ENCODE measurements at places on chromosomes 4 and X.

DNA sequence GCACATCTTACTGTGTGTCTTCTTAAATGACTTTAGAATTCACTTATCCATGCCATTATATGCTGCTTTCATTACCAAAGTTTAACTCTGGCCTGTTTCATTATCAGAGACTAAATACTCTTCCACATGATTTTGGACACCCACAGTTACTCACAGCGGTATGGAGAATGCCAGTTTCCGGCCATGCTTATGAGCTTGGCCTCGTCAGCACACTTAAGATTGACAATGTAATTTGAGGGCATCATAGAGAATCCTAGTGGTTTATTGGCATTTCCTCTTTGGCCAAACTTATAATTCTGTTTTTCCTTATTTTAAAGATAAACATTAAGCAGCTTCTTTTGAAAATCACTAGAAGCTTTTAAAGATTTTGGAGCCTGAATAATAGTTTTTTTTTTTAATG, 104.5 kb downstream of the IRF2 start:
- no peak for DNase-seq

GRCh38 chr4:41976775-41977516, 4.6 kb upstream of the DCAF4L1 start:
- no peak for DNase-seq

GRCh38 chrX:127207326-127207725, 387.8 kb downstream of the PRR32 start:
- DNase-seq: no peak

DNA sequence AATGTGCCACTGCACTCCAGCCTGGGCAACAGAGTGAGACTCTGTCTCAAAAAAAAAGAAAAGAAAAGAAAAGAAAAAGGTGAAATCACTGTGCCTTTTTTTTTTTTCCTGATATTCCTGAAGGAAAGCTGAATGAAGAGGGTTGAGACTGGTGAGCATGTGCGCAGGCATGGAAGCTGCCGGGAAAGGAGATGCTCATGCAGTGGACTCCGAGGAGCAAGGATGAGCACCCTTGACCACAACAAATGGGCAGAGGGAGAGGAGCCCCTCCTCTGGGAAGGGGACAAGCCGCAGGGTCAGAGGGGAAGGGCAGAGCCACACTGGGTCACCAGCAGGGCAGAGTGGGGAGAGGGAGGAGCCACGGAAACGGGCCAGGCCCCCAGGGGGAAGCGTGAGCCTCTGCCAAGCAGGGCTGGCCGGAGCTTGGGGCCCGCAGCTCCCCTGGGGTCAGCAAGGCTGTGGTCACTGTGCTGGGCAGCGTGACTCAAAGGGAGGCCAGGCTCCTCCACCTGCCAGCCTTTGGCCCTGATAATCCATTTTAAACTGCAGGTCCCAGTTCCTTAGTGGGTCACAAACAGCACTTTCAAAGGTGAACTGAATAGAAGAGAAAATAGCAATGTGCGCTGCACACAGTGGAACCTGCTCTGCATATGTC, 79.8 kb downstream of the NAT8L start:
- no peak for DNase-seq

GRCh38 chr4:1201851-1202525, 29.6 kb upstream of the SPON2 start:
- DNase-seq: peak; percentile 67

DNA sequence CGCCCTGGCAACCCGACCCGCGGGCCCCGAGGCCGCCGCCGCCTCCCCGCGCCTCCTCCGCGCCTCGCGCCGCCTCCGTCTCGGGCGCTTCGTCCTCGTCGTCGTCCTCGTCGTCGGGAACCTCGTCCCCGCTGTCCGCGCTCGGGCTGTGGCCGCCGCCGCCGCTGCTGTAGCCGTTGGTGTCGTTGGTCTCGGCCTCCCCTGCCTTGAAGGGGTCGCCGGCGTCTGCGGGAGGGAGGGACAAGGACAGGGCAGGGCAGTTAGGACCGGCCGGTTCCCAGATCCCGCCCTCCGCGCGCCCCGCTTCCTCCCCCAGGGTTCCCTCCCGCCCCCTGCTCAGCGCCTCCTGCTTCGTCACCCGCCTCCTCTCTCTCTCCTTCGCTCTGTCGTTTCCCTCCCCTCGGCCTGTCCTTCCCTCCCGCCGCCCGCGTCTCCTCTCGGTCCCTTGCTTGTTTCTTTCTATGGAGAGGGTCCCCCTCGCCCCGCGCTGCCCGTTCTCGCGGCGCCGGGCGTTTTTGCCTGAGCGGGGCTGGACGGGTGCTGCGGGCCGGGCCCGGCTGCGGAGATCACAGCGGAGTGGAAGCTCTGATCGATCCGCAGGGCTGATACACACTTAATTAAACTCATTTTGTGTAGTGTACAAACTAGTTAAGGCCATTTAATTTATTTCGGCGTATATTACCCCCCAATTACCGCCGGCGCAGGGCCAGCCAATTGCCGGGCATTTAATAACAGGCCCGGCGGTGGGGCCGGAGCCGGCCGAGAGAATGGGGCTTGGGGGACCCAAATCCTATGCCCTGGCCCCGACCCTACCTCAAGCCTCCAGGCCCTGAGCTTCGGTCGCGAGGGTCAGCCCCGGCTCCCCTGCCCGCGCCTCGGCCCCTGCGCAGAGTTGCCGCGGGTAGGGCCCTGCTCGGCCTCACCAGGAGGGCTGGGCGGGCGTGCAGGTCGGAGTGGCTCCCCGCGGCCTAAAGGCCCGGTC, 2.4 kb downstream of the NKX1-1 start:
- DNase-seq: no peak

Data from GDM1 (cell line).